ENCODE measurements at places on chromosomes 2 and 18.

DNA sequence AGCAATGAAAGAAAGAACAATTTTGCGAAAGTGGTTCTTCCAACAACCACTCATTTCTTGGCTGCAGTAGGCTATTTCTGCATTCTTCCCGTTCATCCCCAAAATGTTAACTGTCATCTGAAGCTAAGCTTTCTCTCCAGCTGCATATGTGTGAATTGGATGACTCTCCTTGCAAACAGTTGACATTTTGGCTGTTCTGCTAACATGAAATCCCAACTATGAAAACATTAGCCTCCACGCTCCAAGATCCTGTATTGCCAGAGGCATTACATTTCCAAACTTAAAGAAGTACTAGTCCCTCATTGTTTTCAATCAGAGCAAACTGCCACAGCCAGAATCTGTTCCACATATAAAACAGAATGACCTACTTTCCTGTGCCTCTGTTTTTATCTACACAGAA, 88.5 kb downstream of the TGIF1 start:
- no peak for DNase-seq

DNA sequence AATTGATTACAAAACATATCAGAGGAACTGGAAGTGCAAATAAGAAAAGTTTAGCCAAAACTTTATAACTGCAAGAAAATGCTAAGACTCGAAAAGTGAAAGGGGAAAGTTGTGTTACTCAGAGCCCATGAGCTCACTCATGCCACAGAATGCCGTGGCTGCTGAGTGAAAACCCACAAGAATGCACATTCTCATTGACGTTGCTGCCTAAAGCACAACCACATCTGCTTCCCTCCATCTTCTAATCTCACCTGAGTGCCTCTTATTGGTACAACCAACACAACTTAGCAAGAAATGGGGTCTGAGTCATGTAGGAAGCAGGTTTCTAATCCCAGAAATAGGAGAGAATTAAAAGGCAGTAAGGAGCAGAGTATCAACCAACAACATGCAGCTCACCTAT, 259.7 kb downstream of the LNPK start:
- DNase-seq = no peak

DNA sequence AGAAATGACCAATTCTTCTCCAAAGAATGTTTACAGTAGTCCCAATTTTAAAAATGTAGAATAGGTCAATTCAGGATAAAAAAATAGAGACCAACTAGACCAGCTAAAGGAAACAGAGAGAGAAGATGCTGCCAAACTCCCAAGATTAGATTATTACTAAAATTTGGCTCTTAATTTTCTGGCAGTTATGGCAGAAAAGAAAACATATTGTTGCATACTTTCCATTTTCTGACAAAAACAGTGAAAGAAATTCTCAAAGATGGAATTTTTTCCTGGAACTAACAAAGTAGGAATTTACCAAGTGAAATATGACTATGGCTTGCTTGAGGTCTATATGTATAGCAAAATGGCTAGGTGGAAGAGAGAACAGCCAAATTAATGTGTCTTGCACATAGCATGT, 138.3 kb upstream of the STK17B start:
- DNase-seq = no peak

DNA sequence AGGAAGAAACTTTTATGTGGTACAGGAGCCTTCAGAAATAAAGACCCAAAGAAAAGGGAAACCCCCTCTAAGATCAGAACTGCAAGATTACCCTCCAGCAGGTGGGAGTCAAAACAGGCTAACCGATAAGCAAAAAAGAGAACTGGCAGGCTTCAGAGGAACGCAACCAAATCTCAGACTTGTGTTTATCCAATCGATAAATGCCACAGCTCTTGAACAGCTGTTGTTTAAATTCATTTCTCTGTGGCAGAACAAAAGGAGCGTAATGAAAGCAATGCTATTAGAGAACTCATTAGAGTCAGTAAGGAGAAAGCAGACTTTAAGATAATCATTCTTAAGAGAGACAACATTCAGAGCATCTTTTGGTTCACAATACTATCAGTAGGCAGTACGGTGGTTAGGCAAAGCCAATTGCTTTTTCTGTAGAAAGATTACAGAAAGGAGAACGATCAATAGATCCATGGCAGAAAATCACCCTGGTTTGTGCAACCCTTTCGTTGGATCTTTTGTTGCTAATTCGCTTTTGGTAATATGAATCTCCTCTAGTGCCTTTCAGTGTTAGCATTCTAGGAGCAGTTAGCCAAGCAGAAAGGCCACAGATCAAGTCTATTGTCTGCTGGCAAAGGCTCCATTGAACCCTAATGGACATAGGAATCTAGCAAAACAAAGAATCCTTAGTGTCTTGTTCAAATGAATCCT, 476.4 kb upstream of the CHST9 start:
- DNase-seq = no peak

- DNase-seq = no peak
Observed at GRCh38 chr2:83640506-83640905, 818.6 kb downstream of the SUCLG1 start.

- no peak for DNase-seq
Observed at GRCh38 chr2:118856330-118856977, 9.0 kb upstream of the EN1 start.

- DNase-seq = no peak
Observed at GRCh38 chr2:20183373-20183772, 41.6 kb downstream of the SDC1 start.

GRCh38 chr2:196335221-196335634, 163.8 kb upstream of the STK17B start:
- DNase-seq = no peak

DNA sequence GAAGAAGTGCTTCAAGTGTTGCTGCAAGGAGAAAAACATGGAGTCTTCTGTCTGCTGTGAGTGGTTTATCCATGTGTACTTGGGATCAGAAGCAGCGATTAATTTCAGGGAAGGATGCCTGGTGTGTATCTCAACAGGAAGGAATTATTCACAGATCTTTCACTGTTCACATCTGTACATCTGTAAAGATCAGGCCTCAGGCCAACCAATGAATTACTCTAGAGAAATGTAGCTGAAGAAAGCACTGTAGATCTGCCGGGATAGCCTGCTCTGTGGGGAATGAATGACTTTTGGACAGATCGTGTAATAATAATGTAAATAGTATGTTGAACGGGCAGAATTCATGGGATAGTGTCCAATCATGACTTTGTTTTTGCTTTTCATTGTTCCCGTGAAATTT, 54.0 kb upstream of the SPP2 start:
- no peak for DNase-seq

DNA sequence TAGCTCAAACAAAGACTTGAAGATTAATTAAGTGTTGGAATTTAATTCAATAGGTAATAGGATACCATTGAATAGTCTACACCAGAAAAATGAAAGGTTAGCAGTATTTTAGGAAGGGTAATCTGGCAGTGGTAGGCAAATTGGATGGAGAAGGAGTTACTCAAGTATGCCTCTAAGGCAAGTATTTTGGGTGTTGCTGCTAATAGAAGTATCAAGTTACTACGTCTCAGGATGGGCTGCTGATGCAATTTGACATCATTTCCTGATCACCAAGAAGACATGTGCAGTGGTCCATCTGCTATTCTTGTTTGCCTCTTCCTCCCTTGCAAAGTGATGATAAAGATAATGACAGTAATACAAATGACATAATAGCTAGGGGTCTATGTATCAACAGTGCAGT, 485.3 kb downstream of the TGIF1 start:
- DNase-seq = no peak

- DNase-seq = no peak
Observed at GRCh38 chr2:41873102-41874031, 174.5 kb upstream of the PKDCC start.

DNA sequence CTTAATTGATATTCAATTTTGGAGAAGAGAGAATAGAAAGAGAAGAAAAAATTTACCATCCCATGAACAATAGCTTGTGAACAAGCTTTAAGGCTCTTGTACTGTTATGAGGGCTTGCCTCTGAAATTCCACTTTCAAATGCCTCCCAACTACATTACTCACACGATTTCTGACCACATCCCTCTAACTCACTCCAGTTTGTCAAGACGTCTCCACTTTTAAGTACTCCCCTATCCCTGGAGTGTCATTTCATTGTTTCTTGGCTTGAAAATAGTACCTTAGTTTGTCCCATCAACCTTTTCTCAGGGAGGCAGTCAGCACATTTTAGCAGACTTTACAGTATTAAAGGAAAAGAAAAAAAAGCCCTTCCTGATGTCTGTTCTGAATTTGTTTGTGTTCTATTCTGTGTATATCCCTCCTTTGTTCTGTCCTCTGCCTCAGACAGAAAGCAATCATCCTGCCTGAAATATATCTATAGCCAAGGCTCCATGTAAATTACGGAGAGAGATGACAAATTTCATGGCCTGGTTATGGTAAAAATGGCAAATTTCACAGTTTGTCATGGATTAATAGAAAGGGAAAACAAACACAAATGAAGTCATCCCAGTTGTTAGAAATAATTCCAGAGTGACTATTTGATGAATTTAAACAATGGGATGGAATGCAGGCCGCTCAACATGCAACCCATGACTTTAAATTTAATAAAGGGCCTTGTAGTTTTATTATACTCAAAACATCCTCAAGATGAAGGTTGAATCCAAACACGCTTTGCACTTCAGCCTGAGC, 228.8 kb downstream of the ETAA1 start:
- no peak for DNase-seq

- no peak for DNase-seq
Observed at GRCh38 chr2:43855292-43855691, 16.5 kb downstream of the ABCG8 start.

- DNase-seq = no peak
Observed at GRCh38 chr2:174608866-174609214, 11.2 kb upstream of the WIPF1 start.

DNA sequence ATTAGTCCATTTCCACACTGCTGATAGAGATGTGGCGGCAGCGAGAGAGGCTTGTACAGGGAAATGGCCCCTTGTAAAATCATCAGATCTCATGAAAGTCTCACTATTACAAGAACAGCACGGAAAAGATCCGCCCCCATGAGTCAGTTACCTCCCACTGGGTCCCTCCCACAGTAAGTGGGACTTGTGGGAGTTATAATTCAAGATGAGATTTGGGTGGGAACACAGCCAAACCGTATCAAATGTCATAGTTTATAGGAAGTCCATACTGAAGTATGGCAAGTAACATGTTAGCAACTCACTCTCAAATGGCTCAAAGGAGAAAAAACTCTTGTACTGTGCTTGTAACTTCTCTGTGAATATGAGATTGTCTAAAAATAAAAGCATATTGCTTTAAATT, 56.1 kb downstream of the FARP2 start:
- DNase-seq = no peak

GRCh38 chr2:149143734-149144133, 105.2 kb downstream of the LYPD6B start:
- DNase-seq = no peak

DNA sequence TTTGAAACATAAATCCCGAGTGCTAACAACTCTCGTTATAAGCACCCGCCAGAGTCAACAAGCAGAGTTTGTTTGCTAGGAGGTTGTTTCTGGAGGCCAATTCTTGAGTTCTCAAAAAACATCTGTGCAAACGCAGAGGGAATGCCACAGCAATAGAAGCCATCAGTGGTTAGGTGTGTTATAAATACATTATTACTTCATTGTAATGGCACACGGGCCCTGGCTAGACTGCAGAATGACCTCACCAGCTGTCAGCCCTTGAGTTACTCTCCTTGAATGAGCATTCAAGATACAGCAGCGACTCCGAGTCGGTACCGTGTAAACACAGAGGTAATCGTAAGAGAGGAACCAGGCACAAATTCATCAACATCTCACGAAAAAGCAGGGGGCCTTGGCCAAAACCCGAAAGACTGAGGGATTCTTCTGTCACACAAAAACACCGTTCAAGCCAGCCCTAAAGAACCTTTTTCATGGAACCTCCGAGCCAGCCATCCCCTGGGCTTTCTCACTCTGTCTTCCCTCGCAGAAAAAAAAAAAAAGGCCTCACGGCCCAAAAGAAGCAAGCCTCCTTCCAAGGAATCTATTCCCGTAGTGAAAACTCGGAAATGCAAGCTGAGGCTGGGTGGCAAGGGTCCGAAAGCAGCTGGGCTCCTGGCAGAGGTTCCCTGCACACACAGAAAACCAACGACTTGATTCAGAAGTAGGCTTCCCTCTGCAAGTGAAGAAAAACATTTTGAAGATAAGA, 133.7 kb upstream of the MEIS1 start:
- no peak for DNase-seq

- DNase-seq = no peak
Observed at GRCh38 chr2:120291401-120292311, 39.0 kb downstream of the RALB start.

GRCh38 chr2:59680863-59681262, 872.6 kb downstream of the BCL11A start:
- DNase-seq = no peak

DNA sequence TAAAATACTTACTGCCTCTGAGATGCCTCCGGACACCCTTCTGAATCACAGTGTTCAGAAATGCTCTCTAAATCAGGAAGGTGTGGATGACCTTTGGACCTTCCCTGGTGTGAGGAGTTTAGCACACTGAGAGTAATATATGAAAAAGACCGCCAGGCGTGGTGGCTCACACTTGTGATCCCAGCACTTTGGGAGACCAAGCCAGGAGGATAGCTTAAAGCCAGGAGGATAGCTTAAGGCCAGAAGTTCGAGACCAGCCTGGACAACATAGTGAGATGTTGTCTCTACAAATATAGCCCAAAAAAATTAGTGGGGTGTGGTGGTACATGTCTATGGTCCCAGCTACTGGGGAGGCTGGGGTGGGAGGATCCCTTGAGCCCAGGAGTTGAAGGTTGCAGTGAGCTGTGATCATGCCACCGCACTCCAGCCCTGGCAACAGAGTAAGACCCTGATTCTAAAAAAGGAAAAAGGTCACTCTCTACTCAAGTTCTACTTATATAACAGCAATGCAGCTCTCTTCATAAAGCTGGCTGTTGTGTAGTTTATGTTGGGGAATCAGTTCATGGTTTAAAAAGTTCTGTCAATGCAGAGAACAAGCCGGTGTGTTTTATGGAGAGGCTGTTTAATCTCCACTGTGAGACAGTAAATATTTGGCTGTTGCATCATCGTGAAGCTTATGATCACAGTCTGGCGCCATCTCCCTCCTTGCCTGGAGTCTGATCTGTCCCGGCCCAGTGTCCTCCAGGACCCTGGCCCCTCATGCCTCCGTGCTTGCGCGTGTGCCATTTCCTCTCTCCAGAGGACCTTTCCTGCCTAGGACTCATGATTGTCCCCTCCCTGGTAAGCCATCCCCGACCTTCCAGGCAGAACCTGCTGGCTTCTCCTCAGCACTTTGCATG, 184.5 kb downstream of the FAM210A start:
- DNase-seq = no peak

DNA sequence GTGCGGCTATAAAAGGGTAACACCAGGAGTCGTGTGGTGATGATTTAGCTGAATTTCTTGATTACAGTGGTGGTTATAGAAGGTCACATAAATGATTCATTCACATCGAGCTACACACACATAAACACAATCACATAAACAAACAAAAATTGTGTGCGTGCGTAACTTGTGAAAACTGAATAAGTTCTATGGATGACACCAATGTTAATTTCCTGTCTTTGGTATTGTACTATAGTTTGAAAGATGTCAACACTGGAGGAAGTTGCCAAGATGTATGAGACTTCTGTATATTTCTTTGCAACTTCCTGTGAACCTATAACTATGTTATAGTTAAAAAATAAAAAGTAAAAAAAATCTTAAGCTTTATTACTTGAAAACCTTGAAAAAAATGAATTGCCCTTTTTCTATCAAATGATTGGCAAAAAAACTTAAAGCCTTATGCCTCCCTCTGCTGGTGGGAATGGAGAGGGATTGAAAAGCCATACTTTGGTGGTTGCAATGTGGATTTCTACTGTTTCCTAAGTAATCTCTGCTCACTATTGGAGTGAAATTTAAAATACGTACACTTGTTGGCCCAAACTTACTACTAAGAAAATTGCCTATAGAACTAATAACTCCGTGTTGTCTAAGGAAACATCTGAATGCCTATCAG, 227.7 kb downstream of the RPIA start:
- DNase-seq = no peak

- no peak for DNase-seq
Observed at GRCh38 chr2:65607662-65608305, 175.4 kb upstream of the SPRED2 start.

All from posterior cingulate gyrus (tissue), 11 donors.